ENCODE measurements at places on chromosomes 4 and X.
A peak's percentile ranks its signal among the peaks of the same experiment; 100 is the strongest.

- DNase-seq = peak; percentile 28
These were observed 911.2 kb downstream of the FSTL5 start for GRCh38 chr4:161252520-161253141.

- no peak for DNase-seq
These were observed 188.8 kb upstream of the FSTL5 start for GRCh38 chr4:162352580-162353107.

- no peak for DNase-seq
These were observed 240.0 kb upstream of the GALNTL6 start for GRCh38 chr4:171573181-171573580.

DNA sequence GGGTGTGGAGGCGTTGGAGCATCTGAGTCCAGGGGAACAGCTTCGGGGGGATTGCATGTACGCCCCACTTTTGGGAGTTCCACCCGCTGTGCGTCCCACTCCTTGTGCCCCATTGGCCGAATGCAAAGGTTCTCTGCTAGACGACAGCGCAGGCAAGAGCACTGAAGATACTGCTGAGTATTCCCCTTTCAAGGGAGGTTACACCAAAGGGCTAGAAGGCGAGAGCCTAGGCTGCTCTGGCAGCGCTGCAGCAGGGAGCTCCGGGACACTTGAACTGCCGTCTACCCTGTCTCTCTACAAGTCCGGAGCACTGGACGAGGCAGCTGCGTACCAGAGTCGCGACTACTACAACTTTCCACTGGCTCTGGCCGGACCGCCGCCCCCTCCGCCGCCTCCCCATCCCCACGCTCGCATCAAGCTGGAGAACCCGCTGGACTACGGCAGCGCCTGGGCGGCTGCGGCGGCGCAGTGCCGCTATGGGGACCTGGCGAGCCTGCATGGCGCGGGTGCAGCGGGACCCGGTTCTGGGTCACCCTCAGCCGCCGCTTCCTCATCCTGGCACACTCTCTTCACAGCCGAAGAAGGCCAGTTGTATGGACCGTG is 2.2 kb downstream of the AR start:
- DNase-seq = no peak

- no peak for DNase-seq
These were observed 17.5 kb upstream of the PPP2R2C start for GRCh38 chr4:6489927-6490326.

DNA sequence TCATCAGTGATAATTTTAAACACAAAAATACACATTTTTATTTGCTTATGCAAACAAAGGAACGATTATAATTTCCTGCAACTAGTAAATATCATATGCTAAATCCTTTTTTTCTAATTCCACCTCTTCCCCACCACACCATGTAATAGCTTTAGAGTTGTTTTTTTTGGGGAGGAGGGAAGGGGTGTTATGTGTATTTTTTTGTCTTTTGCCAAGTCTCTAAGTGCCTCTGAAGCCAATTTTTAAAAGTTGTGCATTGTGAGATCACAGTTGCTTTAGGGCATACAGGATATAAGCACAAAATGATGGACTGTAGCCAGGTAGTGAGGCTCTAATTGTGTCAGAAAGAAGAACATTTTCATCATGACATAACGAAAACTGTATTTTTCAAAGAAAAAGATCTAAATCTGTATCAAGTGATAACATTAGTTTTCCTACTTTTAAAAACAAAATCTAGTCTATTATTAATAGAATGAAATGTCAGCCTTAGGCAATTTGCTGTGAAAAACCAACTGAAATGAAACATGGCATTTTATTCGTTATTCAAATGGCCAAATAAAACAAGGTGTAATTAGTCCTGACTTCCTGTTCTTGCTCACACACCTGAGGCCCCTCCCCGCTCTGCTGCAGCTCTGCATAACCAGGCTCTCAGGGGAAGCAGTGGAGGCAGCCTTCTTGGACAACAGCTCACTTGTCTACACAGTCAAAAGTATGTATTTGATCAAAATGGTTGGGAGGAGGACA is 157.4 kb downstream of the PALLD start:
- no peak for DNase-seq

GRCh38 chr4:4693258-4693657 is 151.4 kb upstream of the STX18 start:
- DNase-seq = peak; percentile 35

DNA sequence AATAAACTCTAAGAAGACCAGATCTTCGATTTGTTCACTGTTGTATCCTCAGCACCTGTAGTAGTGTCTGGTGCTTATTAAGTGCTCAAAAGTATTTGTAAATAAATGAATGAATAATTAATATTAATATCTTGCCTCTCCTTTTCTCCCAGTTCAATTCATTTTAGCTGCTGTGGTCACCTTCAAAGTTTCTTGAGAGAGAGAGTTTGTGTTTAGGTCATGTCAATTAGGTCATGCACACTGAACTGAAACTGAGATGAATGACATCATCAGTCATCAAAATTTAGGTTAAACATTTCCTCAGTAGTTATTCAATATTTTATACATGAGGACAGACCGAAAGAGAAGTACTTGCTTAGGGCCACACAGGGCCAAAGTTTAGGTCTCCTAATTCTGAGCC is 73.5 kb downstream of the ANXA3 start:
- peak; percentile 15 for DNase-seq

DNA sequence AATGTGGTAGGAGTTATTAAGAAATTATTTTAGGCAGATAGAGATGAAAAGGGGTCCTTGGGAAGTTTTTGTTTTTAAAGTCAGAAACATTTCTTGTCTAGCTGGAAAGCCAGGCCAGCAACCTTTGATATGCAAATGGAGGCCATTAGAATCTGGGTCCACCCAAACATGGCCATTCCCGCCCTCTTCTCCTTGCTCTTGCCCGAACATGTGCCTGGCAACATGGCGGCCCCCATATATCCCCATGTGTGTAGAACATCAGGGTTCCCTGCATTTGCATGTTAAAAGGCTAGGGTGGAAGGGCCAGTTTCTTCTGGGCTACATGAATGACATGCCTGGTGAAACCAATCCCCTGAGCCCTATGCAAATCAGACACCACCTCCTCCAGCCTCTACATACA is 80.7 kb upstream of the PLAC8 start:
- DNase-seq = no peak

DNA sequence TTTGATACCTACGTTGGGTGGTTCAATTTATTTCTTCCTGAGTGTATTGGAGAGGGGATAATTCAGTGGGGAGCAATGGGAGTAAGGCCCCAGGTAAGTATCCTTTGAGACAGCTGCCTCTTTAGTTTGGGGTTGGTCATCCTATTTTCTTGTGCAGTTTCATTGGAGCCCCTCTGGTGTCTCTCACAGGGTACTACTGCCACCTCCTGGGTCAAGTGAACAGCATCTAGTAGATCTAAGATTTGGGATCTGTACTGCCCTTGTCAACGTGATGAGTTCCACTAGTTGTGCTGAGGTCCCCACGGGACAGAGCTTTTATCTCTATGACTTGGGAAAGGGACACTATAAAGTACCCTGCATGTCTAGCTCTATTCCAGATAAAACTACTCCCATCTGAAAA is 80.6 kb downstream of the PBDC1 start:
- DNase-seq = peak; percentile 25

DNA sequence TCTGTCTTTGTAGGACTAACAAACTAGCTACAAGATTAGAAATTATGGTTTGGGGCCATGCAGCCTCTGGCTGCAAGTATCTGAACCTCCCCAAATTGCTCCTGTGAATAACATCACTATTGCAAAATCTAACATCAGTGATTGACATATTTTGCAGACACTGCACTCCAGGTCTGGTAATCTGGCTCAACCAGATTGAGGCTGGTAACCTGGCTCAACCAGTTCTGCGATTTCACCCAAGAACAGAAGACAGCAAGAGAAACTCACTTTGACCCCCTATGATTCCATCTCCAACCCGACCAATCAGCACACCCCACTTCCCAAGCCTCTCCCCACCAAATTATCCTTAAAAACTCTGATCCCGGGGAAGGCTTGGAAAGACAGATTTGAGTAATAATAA is 20.9 kb downstream of the SPIN3 start:
- no peak for DNase-seq
